Left renal pelvis (tissue), 4 donors: ENCODE measurements at places on chromosomes 1 and 21. TPM values are rescaled to one million over a fixed set of nuclear protein-coding genes. Genes with fewer than 3 reads are reported as not detected.
A peak's percentile ranks its signal among the peaks of the same experiment; 100 is the strongest.

DNA sequence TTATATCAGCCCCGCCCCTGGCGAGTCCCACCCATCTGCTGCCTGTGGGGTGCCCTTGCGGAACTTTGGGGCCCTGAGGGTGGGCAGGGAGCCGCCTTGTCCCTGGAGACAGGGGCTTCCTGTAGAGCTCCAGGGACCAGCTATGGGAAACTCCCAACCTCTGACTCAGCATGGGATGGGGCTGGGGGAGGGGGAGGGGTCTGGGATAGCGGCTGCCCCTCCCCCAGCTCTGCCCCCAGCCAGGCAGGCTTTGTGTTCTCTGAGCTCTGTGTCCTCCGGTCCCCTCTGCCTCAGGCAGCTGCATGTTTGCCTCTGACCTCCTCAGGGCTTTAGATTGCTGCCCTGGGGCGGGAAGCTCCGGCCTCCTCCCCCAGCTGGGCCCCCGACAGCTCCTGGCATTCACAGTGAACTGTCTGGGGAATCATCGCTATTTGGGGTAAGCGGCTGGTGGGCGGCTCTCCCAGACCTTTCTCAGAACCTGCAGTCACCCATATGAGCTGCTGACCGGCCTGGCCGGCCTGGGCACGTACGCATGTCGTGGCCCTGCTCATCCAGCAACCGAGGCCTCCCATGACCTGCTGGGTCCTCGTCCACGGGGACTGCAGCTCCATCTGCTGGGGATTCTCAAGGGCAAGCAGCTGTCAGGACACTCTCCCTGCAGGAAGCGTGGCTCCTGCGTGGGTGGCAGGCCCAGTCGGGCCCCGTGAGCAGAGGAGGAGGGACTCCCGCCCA, 17.1 kb downstream of the ARHGEF16 start:
- DNase-seq = no peak

GRCh38 chr1:58596631-58597052, 19.6 kb upstream of the TACSTD2 start:
- DNase-seq = no peak

DNA sequence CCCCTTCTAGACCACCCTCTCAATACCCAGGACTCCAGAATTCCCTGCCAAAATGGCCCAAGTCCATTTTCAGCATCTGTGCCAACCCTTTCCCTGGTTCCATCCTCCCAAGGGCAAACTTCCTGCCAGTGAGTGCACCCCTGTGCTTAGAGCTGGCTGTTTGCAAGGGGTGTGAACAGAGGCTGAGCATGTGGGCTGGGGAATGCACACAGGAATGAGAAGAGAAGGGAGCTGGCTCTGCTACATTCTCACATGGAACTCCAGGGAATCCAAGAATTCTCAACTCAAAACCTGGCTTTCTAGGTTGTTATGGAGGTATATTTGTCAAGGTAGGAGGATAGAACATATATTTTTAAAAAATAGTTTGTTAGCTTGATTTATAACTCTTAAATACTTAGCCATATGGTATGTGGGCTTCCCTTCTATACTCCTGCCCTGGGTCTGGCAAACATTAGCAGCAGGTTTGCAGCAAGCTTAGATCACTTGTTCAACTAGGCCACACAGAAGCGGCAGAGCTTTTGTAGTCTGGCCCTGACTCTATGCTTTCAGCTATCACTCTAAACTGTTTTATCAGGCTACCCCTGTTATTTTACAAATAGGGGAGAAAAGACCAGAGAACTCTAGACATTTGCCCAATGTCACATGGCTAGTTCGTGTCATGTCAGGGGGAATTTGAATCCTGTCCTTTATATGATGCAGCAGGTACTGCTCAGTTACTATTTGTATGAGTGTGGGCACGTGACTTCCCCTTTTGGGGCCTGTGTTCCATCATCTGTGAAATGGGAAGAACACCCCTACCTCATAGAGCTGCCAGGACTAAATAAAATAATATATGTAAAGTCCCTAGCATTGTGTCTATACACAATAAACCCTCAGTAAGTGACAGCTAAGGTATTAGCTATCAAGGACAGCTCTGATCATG, 8.1 kb upstream of the STMN1 start:
- DNase-seq = no peak

- no peak for DNase-seq
These were observed 7.9 kb downstream of the CD53 start for GRCh38 chr1:110880708-110881374.

DNA sequence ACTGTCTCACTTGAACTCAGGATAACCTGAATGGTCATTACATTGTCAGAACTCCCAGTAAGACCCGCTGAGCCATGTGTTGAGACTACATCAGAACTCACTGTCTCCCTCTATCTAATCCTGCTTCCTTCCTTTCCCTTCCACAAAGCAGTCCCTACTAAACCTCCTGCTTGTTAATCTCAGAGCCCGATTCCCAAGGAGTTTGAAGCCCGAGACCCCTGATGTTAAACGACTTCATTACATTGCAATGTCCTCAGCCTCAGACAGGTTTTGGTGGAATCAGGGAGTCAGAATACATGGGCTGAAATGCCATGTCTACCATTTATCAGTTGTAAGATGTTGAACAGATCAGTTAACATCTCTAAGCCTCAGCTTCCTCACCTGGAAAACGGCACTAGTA, 682.4 kb downstream of the ADGRL2 start:
- DNase-seq = no peak

DNA sequence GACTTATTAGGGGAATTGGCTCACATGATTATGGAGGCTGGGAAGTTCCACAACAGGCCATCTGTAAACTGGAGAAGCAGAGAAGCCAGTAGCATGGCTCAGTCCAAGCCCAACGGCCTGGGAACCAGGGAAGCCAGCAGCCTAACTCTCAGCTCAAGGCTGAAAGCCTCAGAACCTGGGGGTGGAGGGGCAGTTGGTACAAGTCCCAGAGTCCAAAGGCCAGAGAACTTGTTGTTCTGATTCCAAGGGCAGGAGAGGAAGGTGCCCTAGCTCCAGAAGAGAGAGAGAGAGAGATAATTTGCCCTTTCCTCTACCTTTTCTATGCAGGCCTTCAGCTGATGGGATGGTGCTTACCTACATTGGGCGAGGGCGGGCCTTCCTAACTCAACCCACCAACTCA, 55.3 kb downstream of the MAN1C1 start:
- DNase-seq = no peak

- no peak for DNase-seq
These were observed 18.7 kb downstream of the DMRTB1 start for GRCh38 chr1:53477651-53478501.

GRCh38 chr1:72140222-72140621, 142.1 kb downstream of the NEGR1 start:
- no peak for DNase-seq

GRCh38 chr1:17348593-17349234, 23.3 kb upstream of the PADI6 start:
- no peak for DNase-seq

DNA sequence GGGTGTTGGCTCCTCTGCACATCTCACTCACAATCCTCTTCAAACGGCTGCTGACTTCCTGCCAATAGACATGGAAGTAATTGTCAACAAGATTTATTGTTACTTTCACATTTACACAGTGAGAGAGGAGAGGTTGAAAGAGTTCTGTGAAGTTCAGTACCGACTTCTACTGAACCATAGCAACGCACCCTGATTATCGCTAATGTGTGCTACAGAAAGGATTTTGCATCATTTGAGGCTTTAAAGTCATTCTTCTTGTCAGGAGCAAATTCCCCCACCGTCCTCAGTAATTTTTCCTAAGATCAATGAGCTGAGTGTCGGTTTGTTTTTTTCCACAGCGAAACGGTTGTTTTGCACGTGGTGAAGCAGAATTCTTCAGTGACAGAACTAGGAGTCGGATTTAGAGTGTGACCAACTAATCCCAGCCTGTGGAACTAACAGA, 361.0 kb downstream of the ADGRL2 start:
- DNase-seq = peak; percentile 10

- DNase-seq = no peak
These were observed 621.5 kb upstream of the ADGRL2 start for GRCh38 chr1:81179242-81179641.

GRCh38 chr21:43902441-43902840, 37.4 kb downstream of the AGPAT3 start:
- no peak for DNase-seq

- DNase-seq = no peak
These were observed 347.6 kb downstream of the CHRM3 start for GRCh38 chr1:239733995-239734394.

GRCh38 chr1:164726235-164726634, 167.3 kb downstream of the PBX1 start:
- DNase-seq = no peak

LRRC38 gene
- 7.7 TPM for polyA plus RNA-seq

EPHB2 gene
- polyA plus RNA-seq = 12.4 TPM

FCRL2 gene
- polyA plus RNA-seq = not detected

PIGV gene
- 13.1 TPM for polyA plus RNA-seq

EFNA3 gene
- 7.8 TPM for polyA plus RNA-seq

AMY2B gene
- polyA plus RNA-seq = 31.4 TPM

ARHGAP29 gene
- 93.0 TPM for polyA plus RNA-seq

EIF2D gene
- polyA plus RNA-seq = 83.8 TPM

CFAP141 gene
- polyA plus RNA-seq = 0.44 TPM
